Left renal pelvis (tissue), 4 donors: ENCODE measurements at places on chromosomes 6 and 20.

- no peak for DNase-seq
Measured at GRCh38 chr6:42264852-42265390, 47.3 kb upstream of the MRPS10 start.

DNA sequence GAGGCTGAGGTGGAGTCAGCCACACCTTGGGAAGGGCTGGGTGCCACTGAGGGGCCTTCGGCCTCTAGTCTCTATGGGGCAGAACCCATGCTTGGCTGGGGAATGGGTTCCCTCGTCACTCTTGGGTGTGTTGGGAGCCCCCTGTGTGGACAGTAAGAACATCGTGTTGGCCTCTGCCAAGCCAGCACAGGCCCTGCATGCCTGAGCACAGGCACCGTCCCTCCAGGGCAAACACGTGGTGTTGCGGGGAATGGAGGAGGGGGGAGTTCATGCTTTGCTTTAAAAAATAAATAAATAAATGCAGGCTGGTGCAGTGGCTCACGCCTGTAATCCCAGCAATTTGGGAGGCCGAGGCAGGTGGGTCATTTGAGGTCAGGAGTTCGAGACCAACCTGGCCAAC lies 63.0 kb downstream of the EZR start:
- no peak for DNase-seq

DNA sequence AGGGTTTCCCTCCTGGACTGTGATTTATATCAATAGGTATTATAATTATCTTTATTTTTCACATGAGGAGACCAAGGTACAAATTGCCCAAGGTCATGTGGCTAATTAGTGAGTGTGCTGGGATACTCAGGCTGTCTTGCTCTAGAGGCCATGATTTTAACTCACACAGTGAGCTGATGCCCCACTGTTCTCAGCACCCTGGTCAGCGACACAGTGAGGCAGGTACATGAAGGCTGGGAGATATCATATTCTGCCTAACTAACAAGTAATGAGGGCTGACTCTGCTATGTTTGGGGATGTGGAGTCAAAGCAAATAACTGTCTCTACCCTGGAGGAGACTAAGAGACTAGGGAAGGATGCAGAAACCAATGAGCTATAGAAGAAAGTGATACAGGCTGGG lies 501.1 kb downstream of the PTPRT start:
- DNase-seq = peak; percentile 16

- DNase-seq = no peak
Measured at GRCh38 chr6:32643904-32644303, 6.7 kb downstream of the HLA-DQA1 start.

DNA sequence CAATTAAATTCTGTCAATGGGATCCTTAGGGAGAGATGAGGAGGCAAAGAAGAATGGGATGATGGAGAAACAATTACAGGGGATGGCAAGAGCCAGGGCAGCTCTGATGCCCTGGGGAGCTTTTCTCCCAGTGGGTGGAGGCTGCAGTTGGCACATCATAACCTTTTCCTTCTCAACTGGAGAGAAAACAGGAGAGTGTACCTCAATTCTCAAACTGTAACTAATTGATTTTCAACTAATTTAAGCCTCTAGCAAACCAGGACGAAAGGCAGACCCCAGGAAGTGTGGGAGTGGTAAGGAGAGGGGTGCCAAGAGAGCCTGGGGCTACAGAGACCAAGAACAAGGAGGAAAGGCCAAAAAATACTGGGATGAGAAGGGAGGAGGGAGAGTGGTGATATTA lies 5.7 kb downstream of the BMP5 start:
- no peak for DNase-seq

DNA sequence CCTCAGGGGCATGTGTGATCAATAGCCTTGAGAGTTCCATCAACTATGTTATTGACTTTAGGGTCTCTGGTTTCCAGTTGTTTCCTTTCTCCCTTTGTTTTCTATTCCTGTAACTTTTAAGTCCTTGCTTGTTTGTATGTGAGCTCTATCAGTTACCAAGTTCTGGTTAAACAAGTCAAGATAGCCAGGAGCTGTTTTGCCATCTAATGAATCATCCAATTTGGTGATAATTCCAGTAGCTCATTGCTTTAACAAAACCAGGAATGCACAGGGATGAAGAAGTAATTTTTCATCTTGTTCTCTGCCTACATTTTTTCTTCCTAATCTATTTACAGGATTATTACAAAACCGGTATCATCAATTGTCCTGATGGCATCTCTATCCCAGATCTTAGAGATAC lies 36.5 kb downstream of the KCTD20 start:
- no peak for DNase-seq

- DNase-seq = no peak
Measured at GRCh38 chr6:12334526-12335130, 44.5 kb downstream of the EDN1 start.

- DNase-seq = no peak
Measured at GRCh38 chr6:74269600-74269858, 573.5 kb downstream of the CD109 start.

GRCh38 chr20:39268981-39269461 lies 306.9 kb downstream of the DHX35 start:
- DNase-seq = no peak

DNA sequence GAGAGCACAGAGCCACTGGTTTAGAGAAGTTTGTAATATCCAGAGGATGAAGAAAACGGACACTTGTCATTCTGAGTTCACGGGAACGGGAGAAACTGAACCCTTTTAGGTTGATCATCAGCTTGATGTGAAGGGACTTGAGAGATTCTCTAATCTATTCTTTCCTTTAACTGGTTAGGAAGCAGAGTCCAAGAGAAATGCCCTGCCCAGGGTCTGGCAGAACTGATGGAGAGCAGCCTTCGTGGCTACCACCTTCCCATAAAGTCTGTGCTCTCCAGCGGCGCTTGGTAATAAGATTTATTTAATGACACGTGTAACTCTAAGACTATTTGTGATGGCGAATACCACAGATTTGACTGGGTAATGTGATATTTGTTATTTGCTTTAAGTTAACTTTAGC lies 36.0 kb downstream of the E2F3 start:
- DNase-seq = no peak

- no peak for DNase-seq
Measured at GRCh38 chr6:25794784-25795183, 37.1 kb downstream of the SLC17A1 start.

DNA sequence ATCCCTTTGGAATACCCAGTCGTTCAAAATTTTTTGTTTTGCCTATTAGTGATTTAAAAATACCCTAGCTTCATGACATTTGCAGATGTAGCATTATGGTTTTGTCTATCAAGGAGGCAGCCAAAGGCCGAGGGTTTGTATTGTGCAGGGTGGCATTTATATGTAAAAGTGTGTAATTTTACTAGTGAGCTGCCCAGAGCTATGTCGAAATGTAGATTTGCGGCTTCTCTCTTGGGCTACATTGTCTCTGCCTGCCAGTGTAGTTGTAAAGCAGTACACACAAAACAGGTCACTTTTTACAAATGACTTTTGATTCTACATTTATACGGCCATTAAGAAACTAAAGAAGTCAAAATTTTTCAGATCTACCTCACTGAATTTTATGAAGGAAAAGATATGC lies 87.7 kb downstream of the TSHZ2 start:
- DNase-seq = no peak

- no peak for DNase-seq
Measured at GRCh38 chr6:18302561-18303439, 38.5 kb upstream of the DEK start.

GRCh38 chr6:145977881-145978280 lies 13.7 kb upstream of the SHPRH start:
- no peak for DNase-seq

DNA sequence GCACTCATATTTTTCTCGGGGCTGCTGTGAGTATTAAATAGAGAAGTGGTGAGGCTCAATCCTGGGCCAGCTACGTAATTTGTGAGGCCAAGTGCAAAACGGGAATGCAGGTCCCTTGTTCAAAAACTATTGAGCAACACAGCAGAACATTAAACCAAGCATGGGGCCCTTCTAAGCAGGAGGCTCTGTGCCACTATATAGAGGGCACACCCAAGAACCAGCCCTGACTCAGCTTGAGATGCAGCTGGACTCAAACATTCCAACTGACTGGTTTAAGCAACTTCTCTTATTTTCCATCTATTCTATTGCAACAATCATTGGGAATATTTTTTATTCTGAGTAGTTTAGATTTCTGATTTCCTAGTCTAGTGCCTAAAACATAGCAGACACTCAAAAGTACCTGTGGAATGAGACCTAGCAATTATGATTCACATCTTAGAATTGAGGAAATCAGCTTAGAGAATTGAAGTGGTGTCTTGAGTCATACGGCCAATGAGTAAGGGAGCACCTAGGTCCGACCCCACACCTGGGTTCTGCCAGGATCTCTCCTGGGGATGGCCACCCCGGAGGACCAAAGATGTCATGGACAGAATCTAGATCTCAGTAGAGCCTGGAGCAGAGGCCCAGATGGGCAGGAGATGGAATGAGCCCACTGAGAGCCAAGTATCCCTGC lies 1.3 kb downstream of the SIRPB2 start:
- DNase-seq = no peak

DNA sequence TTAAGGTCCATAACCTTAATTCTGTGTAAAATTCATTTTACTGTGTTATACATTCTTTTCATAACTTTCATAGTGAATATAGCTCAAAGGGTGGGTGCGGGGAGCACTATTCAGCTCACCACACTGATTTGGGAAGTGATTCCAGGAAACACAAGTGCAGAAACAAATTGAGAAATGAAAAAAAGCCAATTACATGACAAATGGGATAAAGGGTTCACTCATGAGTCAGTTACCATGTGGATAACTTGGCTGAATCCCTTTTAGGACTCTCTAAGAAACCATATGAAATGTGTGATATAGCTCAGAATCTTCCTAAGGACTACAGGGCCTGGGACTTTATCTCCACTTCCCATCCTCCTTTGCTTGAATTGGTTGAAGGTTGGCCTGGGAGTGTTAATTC lies 3.1 kb upstream of the BTN2A1 start:
- no peak for DNase-seq

- no peak for DNase-seq
Measured at GRCh38 chr6:20847904-20848303, 313.6 kb downstream of the CDKAL1 start.

DNA sequence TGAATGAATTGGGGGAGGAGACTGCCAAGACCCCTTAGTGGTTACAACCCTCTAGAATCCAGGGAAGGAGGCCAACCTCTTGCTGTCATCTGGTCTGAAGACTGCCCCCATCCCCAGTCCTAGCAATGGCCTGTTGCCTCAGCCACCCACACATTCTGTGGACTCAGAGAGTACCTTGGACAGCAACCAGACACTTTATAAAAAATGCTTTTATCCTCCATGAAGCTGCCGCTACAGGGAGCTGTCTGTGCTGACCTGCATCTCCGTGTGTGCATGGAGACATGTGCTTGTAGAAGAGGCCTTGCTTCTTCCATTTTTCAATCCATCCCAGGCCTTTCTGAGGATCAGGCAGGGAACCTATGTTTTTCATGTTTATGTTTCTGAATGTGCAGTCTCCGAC lies 15.2 kb downstream of the CDH22 start:
- DNase-seq = no peak

DNA sequence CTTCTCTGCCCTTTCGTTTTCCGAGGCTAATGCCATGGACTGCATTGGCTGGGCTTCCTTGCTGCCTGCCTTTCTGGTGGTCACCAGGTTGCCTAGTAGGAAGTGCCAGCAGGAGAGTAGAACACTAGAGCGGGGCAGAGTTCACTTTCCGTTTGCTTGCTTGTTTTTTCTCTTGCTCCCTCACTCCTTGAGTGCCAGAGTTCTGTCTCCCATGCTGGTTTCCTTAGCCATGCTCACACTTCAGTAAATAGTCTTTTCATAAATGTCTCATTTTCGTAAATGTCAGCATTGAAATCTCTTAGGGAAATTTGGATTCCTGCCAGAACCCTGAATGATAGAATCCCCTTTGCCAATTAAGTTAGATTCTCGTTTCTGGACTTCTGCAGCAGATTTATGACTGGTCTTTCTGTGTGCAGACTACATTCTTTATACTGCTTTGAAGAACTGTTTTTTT lies 63.9 kb downstream of the FAM83B start:
- no peak for DNase-seq

DNA sequence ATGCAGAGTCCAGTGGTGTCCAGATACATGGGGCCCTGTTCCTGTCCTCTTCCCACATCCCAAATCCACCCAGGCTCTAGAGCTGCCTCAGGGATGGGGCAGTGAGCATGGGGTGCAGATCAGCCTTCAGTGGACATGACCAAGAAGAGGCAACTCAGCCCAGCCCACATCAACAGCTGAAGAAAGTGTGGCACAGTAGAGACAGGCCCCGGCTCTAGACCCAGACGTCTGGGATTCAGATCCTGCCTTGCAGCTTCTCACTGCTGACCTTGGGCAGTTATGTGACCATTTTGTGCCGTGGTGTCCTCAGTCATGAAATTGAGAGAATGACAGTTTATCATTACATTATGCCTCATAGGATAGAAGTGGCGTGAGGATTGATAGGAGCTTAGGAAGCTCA lies 54.6 kb upstream of the CST7 start:
- DNase-seq = no peak

DNA sequence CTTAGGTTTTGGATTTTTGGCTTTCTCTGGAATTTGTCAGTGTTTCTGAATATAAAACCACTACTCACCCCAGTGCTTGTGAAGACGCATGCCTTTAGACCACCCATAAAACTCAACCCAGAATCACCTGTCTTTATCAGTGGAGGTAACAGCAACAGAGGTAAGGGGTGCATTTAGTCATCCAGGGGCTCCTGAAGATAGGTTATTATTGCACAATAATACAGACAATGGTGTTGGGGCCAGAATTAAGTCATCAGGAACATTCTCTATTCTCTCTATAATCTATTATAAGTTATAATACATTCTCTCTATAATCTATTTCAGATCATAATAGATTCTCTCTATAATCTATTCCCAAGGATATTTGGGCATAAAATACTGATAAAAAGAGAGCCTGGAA lies 100.2 kb upstream of the KCNQ5 start:
- DNase-seq = no peak

DNA sequence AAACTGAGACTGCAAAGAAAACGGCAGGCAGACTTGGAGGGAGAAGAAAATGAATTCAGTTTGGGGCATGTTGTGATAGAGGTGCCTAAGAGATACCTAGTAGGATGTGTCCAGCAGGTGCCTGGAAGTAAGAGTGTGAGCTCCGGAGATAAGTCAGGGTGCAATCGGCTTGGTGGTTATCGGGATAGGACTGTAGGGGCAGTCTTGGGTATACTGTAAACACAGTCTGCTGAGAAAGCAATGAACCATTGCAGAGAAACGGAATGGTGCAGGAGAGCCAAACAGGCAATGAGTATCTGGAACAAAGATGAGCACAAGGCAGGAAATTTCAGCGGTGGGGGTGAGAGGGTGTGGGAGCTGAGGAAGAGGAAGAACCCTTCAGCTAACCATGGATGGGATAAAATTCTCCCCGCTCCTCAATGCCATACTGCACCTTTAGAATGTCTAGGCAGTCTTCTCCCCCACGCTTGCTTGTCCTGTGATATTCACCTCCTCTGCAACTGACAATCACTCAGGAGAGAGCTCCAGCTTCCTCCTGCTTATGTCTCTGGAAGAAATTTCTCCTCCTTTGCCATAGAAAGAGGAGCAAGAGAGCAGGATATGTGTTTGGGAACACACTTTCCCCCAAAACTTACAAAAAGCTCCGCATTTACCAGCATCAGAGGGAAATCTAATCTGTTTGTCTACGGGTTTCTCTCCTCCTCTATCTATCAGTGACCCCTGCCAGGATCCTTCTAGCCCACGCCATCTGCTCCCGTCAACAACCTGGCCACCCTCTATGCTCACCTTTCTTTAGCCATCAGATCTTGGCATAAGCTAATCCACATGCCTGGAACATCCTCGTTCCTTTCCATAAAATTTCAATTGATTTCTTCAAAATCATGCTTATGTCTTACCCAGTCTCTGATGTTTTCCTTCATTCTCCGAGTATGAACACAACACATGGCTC lies 381.7 kb upstream of the JARID2 start:
- no peak for DNase-seq
